Left lung (tissue), 14 donors: ENCODE measurements at places on chromosomes 2 and 18. TPM values are rescaled to one million over a fixed set of nuclear protein-coding genes. Genes with fewer than 3 reads are reported as not detected.

GRCh38 chr18:77654302-77654701 is 404.7 kb downstream of the GALR1 start:
- no peak overlapping the region for H3K4me3 ChIP-seq
- H3K36me3 ChIP-seq = no peaks in the 10 kb centered on the region
- no peak overlapping the region for H3K27ac ChIP-seq
- H3K4me1 ChIP-seq = peaks cover 5% of the 10 kb centered on the region

NT5C1B gene
- total RNA-seq = not detected

DNA sequence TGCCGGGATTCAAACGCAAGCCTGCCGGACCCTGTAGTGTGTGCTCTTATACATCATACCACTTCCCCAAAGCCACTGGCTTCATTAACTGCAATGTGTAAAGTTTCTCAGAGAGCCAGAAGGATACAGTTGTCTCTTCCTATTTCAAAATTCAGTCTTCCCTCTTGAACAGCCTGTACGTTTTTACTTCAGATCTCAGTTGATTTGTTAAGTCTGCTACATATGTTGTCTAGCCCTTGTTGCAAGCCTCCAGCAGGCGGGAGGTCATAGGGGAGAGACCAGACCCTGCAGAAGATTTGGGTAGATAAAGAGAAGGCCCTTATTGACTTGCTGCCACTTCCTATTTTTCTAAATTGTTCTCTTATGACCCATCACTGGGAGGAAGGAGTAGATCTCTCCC is 56.2 kb downstream of the ARHGEF33 start:
- no peaks in the 10 kb centered on the region for H3K27me3 ChIP-seq
- H3K27ac ChIP-seq = no peak overlapping the region
- no peak for DNase-seq
- no peak overlapping the region for H3K4me3 ChIP-seq

DNA sequence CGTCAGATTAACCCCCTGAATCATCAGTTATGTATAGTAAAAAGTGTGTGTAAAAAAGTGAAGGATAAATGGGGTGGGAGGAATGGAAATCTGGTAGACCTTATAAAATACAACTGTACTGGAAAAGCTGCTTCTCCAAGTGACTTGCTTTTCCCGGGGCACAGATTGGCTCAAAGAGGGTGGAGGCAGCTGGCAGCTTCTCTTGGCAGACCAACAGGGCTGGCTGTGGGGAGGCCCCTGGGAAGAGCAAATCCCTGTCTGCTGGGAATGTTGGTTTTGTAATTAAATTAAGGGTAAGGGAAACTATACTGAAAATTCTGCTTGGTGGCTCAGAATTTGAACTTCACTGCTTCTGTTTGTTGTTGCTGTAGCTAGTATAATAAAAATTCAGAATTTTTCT is 154.2 kb upstream of the DLX2 start:
- DNase-seq = no peak
- H3K36me3 ChIP-seq = no peaks in the 10 kb centered on the region

DNA sequence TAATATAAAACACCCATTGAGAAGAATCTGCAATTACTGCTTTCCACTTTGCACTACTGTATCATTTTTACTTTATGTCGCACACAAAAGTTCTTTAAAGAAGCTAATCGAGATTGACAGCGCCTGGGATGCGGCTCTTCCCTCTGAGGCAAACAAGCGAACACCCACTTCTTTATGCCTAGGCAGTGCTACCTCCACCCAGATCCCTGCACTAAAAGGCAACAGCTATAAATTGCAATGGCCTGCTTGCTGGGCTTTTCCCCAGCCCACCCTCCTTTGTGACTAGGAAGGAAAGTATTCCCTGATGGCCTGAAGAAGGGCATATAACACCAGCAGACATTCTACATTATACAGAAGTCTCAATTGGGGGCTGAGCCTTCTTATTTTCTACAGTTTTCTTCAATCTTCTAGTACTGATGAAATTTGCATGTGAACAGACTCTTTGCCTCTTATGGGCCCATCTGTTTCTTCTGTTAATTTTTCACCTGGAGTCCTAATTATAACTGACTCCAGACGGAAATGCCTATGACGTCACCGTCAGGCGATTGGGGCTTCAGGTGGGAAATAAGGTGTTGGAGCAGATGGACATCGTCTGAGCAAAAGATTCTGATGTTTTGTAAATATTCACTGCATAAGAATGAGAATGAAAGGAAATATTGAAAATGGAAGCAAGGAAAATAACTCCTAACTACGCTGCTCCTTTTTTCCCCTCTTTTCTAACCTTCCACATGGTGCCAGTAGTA is 138.9 kb upstream of the DCC start:
- peak; percentile 16 for DNase-seq
- no peak overlapping the region for H3K4me3 ChIP-seq
- H3K4me1 ChIP-seq = no peaks in the 10 kb centered on the region
- H3K27me3 ChIP-seq = no peaks in the 10 kb centered on the region

ONECUT2 gene
- 0.26 TPM for total RNA-seq

- no peaks in the 10 kb centered on the region for H3K4me1 ChIP-seq
- H3K27me3 ChIP-seq = no peaks in the 10 kb centered on the region
- DNase-seq = no peak
- H3K4me3 ChIP-seq = no peak overlapping the region
Measured at GRCh38 chr2:186303091-186303490, 183.0 kb upstream of the ZC3H15 start.

- no peaks in the 10 kb centered on the region for H3K36me3 ChIP-seq
- H3K27ac ChIP-seq = no peak overlapping the region
- H3K4me1 ChIP-seq = no peaks in the 10 kb centered on the region
- DNase-seq = no peak
Measured at GRCh38 chr2:136874258-136874657, 108.9 kb downstream of the THSD7B start.

CLEC4F gene
- total RNA-seq = 0.31 TPM

DNA sequence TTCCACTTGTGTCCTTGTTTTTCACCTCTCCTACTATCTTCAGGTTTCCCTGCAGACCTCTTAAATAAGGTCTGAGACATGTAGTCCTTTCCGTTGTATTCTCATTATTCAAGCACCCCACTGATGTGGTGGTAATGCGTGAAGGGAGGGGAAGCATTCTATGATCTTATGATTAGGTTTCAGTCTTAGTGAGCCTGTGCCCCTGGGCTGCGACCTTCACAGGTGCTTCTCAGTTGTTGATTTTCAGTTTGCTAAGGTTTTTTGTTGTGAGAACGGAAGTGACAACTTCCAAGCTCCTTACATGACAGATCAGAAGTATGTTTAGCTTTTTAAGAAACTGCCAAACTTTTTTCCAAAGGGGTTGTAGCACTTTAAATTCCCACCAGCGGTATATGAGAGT is 41.3 kb downstream of the VPS54 start:
- no peak overlapping the region for H3K27ac ChIP-seq
- H3K4me1 ChIP-seq = no peaks in the 10 kb centered on the region
- no peak for DNase-seq
- peaks cover 48% of the 10 kb centered on the region for H3K36me3 ChIP-seq
- H3K27me3 ChIP-seq = no peaks in the 10 kb centered on the region
- no peak overlapping the region for H3K4me3 ChIP-seq
